Endothelial cell of umbilical vein (primary cell): ENCODE measurements at places on chromosomes 11 and 22. TPM values are rescaled to one million over a fixed set of nuclear protein-coding genes. Genes with fewer than 3 reads are reported as not detected.

- no peak for DNase-seq
Measured at GRCh38 chr11:117851852-117852251, 24.6 kb downstream of the FXYD6 start.

DNA sequence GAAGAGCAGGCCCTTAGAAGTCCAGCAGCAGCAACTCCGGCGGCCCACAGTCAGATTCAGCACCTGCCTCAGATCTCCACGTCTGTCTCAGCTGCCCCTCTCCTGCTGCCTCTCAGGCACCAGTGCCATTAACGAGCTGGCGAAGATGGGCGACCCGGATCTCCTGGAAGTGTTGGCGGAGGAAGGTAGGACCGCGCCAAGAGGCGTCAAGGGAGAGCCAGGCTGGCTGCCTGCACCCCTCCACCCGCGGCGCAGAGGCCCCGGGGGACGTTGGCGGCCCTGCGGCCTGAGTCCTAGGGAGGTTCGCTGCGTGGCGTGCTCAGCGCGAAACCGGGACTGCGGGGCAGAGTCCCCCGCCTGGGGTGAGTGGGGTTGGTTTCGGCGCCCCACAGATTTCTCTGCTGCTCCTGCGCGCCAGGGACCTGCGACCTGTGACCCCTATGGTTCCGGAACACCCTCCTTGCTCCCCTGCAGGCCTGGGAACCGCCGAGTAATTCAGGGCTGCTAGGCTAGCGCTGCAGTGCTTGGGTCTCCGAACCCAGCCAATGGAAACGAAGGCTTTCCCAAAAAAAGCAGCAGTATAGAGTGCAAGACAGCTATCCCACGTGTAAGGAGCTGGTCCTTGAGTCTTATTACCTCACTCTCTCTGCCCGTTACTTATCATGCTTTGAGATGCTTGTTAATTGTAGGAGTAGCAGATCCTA, 615 bp downstream of the ANO5 start:
- peak; percentile 3 for DNase-seq

DNA sequence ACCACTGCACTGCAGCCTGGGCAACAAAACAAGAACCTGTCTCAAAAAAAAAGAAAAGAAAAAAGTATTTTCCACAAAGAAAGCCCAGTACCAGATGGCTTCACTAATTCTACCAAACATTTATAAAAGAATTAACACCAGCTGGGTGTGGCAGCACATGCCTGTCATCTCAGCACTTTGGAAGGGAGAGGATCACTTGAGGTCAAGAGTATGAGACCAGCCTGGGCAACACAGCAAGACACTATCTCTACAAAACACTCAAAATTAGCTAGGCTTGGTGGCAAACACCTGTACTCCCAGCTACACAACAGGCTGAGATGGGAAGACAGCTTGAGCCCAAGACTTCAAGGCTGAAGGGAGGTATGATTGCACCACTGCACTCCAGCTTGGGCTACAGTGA, 20.1 kb downstream of the RSF1 start:
- no peak for DNase-seq

- no peak for DNase-seq
Measured at GRCh38 chr22:37996079-37996478, 11.7 kb upstream of the SOX10 start.

- DNase-seq: no peak
Measured at GRCh38 chr11:112829971-112830654, 131.1 kb upstream of the NCAM1 start.

Gene PLAAT4
- 0.95 TPM in 1 of 2 replicates, not detected in the other for total RNA-seq

Gene OR5P2
- not detected in 2 replicates for total RNA-seq

Gene NTM
- total RNA-seq: 1.00 and 1.0 TPM in 2 replicates

Gene RAPSN
- 1.6 TPM in 2 replicates for total RNA-seq
